ENCODE measurements at places on chromosomes 12 and 14.

DNA sequence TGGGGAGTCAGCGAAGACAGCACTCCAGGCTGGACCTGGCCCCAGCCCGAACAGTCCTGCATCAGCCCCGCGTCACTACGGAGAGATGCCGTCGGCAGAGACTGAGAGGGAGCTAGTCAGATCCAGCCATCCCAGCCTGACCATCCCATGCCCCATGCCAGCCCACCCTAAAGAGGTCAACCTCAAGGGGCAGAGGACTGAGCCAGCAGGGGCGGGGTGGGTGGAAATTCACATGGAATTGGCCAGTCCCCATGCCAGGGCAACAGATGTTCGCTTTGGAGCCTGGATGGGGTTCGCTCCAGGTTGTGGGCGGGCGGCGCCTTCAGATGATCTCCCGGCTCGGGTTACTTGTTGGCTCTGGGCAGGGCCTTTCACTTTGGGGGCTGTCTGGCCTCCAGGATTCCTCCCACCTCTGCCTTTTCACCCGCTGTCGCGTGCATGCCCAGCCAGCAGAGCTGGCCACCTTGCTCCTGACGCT lies 154.3 kb downstream of the TSPAN9 start:
- DNase-seq, result no peak

DNA sequence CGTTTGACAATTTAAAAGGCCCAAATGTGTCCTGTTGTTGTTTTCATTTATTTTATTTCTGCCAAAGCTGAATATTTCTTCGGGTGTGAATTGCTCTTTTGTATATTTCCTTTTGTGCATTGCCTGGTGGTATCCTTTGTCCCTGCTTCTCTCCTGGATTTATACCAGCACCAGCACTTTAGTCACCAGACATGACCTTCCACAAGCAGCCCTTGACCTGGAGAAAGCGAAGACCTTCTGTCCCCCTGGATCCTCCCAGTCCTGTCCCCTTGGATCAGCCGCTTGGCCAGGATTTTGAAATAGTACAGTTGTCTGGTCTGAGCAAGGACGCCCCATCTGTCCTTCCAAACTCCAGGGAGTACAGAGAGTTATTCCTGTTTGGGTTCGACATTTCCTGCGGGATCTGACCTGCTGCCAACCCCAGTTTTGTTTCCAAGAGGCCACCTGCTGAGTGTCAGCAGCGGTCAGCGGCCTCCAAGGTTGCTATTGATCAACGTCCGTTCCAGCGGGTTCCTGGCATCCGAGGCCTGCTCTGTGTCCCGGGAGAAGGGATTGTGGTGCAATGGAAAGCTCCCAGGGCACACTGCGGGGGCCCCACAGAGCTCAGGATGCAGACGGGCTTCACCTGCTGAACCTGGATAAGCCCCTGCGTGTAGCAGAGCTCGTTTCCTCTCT lies 45.1 kb upstream of the CHGA start:
- no peak for DNase-seq

DNA sequence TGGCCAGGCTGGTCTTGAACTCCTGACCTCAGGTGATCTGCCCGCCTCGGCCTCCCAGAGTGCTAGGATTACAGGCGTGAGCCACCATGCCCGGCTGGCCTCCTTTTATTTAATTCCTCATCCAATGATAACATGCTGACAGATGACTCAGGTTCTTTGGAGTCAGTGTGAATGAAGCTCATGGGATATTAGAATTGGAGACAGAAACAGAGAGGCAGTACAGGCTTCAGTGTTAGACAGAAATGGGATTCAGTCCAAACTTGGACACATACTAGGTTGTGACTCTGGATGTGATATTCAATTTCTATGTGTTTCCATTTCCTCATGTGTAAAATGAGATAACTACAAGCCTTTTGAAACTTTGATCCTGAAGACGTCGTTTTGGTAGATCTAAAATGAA lies 47.3 kb downstream of the PDE3A start:
- DNase-seq, result no peak

DNA sequence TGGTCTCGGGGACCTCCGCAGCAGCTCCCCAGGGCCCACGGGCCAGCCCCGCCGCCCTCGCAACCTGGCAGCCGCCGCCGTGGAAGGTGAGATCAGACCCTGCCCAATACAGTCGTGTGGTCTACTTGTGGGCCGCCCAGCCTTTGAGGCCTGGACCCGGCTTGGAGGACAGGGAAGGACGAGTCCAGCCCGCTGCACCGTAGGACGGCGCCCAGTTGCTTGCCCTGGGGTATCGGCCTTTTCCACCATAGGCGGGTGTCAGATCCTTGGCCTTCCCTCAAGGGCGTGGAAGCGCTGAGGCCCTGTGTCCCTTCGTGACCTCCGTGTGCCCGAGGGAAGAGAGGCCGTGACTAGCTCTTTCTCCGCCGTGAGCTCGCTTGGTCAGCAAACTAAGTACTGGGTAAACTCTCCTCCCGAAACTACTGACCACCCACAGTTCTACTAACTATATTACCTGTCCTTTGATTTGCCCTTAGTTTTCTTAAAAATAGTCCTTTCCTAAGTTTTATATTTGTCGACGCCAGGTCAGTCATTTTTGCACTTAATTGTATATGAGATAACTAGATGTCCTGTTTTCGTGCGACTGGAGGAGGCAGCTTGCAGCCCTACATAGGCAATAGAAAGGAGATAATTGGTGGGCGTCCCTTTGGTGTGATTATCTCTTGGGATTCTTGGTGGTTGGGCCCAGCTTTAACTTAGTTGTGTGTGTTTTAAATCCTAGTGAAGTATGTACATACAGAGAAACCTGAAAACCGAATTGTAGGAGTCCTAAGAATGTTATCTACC lies 757 bp downstream of the SLC25A3 start:
- no peak for DNase-seq

GRCh38 chr12:26346736-26347135 lies 151.4 kb downstream of the SSPN start:
- no peak for DNase-seq

- DNase-seq, result no peak
These were observed 71.4 kb upstream of the PRMT8 start for GRCh38 chr12:3419558-3419957.

DNA sequence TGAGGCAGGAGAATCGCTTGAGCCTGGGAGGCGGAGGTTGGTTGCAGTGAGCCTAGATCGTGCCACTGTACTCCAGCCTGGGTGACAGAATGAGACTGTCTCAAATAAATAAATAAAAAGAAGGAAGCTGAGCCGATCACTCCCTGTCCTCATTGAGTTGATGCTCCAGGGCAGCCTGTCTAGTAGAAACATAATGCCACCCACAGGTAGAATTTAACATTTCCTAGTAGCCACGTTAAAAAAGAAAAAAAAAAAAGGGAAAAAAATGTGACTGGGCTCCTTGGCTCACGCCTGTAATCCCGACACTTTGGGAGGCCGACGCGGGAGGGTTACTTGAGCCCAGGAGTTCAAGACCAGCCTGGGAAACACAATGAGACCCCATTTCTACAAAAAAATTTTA lies 135.7 kb downstream of the SCARB1 start:
- no peak for DNase-seq

- no peak for DNase-seq
These were observed 588.2 kb downstream of the NRXN3 start for GRCh38 chr14:78758333-78758732.

DNA sequence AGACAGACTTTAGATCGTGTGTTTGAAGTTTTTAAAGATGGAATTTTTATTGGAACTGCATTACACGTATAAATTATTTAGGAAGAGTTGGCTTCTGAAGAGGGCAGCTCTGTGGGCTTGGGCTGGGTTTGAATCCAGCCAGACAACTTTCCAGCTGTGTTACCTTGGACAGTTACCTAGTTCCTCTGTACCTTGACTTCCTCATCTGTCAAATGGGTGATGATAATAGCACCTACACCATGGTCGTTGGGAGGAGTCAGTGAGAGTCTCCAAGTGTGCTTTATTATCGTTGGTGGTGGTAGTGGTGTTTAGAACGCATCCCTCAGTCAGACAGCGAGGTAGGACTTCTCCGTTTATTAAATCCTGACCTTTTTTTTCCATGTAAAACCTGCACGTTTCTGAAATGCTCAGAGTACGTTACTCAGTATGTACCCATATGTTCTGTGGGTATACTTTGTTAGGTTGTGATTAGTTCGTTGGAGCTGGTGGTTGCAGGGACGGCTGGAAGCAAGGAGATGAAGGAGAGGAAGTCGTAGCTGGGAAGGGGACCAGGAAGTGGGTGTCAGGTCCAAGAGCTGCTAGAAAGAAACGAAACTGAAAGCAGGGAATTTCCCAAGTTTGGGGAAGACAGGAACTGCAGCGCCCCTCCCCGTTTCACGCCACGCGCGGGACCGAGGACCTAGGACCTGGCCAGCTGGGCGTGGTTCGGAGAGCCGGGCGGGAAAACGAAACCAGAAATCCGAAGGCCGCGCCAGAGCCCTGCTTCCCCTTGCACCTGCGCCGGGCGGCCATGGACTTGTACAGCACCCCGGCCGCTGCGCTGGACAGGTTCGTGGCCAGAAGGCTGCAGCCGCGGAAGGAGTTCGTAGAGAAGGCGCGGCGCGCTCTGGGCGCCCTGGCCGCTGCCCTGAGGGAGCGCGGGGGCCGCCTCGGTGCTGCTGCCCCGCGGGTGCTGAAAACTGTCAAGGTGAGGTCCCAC lies at the start of gene OAS3:
OAS3 (plus strand) TSS at position 734 of the 979 bp plus-strand sequence; CDS start at position 791, 57 bp downstream.
- DNase-seq, result peak; percentile 51

- DNase-seq, result no peak
These were observed 95.8 kb downstream of the TMTC3 start for GRCh38 chr12:88237954-88238353.

DNA sequence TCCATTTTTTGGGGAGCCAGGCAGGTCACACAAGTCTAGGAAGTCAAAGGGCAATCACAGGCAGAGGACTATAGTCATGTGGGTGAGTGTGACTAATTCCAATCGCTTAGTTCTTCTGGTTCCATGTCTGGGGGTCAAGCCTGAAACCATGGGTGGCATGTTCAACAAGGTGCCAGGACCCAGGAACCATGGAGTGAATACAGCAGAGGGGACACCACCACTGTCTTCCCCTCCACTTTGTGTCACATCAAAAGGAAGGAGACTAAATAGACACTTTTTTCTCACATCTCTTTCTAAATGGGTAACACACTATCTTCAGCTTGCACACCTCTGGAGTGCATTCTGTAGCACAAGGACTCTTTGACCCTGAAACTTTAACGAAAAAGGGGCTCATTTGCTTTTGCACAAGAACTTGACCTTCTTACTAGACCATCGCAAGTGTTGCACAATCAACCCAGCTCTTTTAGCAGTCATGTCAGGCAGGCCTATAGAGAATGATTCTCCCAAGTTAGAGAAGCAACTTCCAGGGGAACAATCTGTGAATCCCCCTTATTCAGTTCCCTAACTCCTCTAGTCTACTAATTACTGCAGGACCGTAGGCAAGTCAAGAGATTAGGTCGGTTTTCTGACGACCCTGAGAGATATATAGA lies 398.7 kb downstream of the NELL2 start:
- no peak for DNase-seq
